ENCODE measurements at places on chromosomes 2 and 18.
A peak's percentile ranks its signal among the peaks of the same experiment; 100 is the strongest.

DNA sequence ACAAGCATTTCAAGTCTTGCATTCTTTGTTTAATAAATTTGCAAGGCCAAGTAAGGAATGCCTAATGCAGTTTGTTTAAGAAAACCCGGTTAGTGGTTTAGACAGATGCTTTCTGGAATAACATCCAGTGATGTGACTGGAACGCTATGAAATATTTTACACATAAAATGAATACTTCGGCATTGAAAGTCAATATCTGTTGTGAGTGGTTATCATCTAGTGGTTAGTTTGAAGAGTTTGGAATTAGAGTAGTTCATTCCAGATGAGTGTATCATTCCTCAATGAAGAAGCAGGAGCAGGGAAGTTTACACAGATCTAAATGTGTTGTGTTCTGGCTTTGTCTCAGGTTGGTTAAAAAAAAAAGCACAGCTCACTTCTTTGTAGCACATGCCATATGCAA is 608.0 kb upstream of the PIK3C3 start:
- DNase-seq: no peak

DNA sequence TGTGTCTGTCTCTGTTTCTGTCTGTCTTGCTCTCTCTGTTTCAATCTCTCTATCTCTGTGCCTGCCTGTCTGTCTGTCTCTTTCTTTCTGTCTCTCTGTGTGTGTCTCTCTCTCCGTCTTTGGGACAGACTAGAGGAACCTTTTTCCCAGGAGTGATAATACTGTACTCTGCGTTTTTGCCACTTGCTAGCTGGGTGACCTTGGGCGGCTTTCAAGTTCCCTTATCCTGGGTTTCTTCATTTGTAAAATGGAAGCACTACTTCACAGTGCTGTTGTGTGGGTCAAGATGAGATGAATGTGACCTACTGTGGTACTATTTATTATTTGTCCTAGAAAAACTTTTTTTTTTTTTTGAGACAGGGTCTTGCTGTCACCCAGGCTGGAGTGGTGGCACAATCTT is 42.4 kb downstream of the HPCAL1 start:
- no peak for DNase-seq

GRCh38 chr2:130911996-130912395 is 75.3 kb downstream of the ARHGEF4 start:
- DNase-seq: no peak

DNA sequence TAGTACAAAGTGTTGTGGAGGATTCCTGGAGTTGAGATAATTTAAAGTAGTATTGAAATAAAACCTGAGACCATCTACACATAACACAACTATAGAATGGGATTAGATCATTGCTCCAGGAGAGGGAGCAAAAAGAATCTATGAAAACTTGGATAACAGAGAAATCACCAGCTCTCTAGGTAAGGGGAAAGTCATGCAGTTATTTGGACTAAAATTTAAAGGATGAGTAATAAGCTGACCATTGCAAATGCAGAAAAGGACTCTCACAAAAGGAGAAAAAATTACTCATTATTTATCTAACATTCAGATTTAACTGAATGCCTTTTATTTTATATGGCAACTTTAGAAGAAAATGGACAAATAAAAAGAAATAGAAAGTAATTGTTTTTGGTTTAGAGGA is 1399.8 kb upstream of the ACVR2A start:
- DNase-seq: no peak

- no peak for DNase-seq
Measured at GRCh38 chr2:75592030-75592429, 31.3 kb upstream of the EVA1A start.

GRCh38 chr18:676069-676468 is 18.6 kb downstream of the TYMS start:
- no peak for DNase-seq

- peak; percentile 36 for DNase-seq
Measured at GRCh38 chr2:56217106-56217505, 33.3 kb downstream of the CCDC85A start.

DNA sequence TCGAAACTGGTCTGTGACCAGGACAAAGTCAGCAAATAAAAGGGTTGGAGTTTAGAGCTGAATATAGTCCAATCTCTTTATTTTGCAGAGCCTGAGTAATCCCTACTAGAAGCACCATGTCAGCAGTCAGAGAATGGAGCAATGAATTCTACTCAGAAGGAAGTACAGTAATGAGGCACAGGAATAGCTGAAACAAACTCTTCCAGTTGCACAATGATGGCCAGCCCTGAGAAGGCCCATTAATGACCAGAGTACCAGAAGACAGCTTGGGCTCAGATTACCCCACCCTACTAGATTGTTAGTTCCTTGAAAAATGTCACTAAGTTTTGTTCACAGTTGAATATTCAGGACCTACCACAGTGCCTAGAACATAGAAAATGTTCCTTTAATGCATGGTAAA is 40.3 kb upstream of the SCG2 start:
- DNase-seq: no peak

GRCh38 chr2:190863946-190864345 is 16.7 kb upstream of the GLS start:
- no peak for DNase-seq

DNA sequence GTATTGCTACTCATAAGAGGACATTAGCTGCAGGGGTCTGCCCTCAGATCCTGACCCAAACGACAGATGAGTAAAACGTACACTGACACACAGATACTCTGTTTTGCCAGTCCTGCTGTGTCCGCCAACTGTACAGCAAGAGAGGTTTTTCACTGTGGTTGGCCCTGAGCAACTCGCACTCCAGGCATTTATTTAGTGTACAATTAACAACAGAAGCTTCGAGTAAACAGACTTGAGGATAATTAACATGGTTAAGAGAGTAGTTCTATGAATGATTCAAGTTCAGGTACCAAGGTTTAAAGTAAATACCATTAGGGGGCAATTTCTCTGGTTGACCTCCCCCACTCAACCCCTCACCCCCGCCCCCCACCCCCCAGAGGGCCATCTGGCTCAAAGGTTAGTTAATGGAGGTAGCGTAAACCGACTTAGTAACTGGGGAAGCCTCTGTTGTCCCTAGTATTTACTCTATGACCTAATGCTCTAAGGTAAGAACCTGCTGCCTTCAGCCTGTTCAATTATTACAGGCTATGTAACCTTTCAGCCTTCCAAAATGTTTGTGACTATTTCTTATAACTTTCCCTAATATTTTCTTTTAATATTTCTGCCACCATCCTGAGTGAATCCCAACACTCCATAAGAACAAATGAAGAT is 103.9 kb upstream of the XIRP2 start:
- DNase-seq: no peak

DNA sequence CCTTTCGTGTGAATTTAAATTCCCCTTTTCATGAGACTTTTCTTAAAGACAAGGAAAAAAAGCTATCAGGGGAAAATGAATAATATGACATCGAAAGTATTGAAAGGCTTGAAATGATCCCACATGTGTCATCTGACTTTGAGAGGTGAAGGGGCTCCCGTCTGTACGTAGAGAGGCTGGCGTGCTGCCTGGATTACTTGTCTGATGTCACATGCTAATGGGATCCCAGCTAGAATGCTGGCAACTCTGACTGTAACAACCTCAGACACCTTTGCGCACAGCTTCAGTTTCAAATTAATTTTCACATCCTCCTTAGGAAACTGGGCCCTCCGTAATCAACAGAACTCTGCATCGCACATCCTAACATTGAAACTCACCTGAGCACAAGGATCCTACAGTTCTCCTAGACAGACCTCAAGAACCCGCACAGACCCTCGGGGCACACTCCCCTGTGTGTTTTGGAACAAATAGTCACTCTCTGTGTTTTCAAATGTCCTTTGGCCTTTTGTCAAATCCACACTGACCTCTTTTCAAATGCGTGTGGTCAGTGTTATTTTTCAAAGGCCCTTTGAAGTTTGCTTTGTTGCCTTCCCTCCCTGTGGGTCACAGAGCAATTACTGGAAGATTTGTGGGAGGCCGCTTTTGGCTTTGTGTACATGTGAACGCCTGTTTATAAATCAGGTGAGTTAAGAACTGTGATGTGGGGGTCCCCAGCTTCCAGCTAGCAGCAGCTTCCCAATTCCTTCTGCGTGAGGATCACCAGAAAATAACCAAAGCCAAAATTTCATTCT is 65.9 kb downstream of the IL1R2 start:
- no peak for DNase-seq

- DNase-seq: no peak
Measured at GRCh38 chr18:48121752-48122151, 191.3 kb upstream of the SMAD2 start.

DNA sequence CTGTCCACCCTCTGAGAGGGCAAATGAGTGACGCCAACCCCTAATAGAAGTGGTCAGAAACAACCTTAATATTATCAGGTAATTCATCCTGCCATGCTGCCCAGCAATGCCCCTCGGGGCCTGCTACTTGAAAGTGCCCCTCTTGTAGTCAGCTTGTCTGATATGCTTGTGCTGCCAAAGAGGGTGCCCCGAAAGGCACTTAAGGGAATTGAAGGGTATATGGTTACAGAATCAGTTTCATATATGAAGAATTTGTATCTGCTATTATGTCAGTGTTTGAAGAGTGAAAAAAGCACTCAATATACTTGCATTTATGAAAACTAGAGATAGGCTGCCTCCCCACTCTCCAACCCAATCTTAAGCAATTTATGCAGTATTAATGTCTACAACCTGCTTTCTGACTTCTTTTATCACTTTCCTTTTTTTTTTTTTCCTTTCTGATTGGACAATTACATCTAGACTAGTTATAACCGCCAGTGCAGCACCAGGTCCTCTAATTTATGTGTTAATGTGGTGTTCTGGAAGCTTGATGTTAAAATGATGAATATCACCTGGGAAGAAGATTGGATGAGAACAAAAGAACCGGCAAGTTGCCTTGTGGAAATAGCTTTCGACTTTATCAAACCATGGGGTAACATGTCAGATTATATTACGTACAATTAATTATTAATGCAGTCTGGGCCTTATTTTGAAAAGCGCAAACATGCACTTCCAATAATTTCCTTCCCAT is 646.9 kb upstream of the ACVR2A start:
- no peak for DNase-seq

GRCh38 chr2:76310894-76311633 is 600.3 kb upstream of the GCFC2 start:
- DNase-seq: no peak

DNA sequence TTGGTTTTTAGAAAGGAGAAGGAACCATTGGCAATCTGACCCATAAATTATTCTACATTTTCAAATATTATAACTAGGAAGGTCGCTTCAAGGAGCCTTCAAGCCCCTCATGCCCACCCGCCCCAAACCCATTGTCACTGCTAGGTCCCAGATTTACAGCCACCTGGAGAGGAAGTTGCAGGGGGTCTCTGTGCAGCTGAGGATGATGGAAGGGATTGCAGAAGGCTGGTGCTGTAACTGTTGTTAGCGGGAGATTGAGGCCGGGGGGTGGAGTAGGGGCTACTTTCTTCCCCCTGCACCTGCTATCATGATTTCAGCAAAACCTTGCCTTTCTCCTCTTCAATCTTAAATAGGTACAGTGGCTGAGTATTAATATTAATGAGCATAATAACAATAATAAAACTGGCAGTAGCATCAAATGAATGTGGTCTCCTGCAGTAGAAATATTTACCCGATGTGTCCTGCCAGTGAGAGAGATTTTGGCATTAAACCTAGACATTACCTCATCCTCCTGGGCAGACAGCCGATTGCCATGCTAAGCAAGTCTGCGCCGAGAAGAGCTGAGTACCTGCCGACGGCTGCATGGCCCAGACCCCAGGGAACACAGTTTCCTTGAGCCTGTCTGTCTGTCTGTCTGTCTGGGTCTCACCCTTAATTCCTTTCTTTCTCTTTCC is 225.4 kb downstream of the FAM210A start:
- peak; percentile 64 for DNase-seq

DNA sequence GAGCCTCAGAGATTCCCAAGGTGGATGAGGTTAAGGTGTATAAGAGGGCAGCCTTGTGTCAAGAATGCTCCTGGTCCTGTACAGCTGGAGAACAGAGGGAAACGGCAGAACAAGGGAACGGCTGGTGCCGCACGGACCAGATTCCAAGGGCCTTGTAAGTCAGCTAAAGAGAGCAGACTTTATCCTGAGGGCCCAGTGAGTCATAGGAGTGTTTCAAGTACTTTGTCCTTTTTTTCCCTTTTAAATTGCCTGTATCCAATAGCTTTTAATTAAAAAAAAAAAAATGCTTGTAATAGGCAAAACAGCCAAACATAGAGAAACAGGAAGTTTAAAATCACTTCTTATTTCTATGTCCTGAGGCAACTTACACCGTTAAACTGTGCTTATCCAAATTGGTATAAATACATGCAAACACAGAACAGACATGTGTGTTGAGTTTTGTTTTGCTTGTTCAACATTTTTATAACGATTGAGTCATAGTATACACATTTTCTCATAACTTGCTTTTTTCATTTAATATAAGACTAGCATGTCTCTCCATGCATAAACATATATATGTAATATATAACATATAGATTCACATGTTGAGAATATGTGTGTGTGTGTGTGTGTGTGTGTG is 42.1 kb upstream of the EVA1A start:
- no peak for DNase-seq

- peak; percentile 29 for DNase-seq
Measured at GRCh38 chr2:146807568-146808168, 1037.2 kb upstream of the ACVR2A start.

- DNase-seq: no peak
Measured at GRCh38 chr2:232854082-232854481, 16.0 kb upstream of the SNORC start.

GRCh38 chr2:221156062-221156734 is 415.9 kb downstream of the EPHA4 start:
- no peak for DNase-seq

DNA sequence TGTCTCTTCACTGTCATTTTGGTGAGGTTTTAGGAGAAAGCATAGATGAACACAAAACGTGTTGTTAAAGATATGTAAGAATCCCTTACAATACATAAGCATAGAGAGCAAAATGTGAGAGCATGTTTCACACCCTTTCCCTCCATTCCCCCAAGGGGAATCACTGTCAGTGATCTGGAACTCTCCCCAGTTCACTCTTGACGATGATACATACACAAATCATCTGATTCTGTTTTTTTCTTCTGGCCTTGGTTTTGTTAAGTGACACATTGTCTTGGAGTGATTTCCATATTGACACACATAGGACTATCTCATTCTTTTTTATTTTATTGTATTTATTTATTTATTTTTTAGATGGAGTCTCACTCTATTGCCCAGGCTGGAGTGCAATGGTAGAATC is 53.7 kb upstream of the TANC1 start:
- DNase-seq: no peak

GRCh38 chr2:20027705-20028434 is 15.4 kb upstream of the MATN3 start:
- DNase-seq: no peak

DNA sequence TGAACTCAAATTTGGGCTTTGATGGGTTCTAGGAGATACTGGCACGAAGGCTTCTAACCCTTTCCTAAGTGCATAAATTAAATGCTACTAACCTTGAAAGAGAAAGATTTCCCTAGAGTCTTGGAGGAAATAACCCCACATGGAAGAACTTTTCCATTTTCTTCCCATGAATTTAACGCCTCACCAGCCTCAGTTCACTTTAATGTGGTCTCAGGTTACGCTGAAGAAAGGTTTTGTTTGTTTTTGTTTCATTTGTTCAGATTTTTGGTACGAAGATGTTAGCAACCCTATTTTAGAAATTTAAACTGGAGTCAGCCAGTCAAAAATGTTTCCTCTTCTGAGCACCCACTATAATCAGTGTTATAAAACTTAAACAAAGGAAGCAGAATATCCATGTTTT is 30.7 kb downstream of the METTL4 start:
- no peak for DNase-seq

- DNase-seq: no peak
Measured at GRCh38 chr18:74582642-74583041, 15.0 kb upstream of the ZNF407 start.

- no peak for DNase-seq
Measured at GRCh38 chr2:32847734-32848133, 99.0 kb upstream of the LTBP1 start.

- no peak for DNase-seq
Measured at GRCh38 chr2:224259831-224260230, 142.1 kb downstream of the FAM124B start.
